Suppressor macrophage (primary cell): ENCODE measurements at places on chromosomes 12 and 14.

DNA sequence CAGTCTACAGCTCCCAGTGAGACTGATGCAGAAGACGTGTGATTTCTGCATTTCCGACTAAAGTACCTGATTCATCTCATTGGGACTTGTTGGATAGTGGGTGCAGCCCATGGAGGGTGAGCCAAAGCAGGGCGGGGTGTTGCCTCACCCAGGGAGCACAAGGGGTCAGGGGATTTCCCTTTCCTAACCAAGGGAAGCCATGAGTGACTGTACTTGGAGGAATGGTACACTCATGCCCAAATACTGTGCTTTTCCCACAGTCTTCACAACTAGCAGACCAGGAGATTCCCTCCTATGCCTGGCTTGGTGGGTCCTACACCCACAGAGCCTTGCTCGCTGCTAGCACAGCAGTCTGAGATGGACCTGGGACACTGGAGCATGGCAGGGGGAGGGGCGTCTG is 21.0 kb upstream of the ABCC9 start:
- DNase-seq = no peak

DNA sequence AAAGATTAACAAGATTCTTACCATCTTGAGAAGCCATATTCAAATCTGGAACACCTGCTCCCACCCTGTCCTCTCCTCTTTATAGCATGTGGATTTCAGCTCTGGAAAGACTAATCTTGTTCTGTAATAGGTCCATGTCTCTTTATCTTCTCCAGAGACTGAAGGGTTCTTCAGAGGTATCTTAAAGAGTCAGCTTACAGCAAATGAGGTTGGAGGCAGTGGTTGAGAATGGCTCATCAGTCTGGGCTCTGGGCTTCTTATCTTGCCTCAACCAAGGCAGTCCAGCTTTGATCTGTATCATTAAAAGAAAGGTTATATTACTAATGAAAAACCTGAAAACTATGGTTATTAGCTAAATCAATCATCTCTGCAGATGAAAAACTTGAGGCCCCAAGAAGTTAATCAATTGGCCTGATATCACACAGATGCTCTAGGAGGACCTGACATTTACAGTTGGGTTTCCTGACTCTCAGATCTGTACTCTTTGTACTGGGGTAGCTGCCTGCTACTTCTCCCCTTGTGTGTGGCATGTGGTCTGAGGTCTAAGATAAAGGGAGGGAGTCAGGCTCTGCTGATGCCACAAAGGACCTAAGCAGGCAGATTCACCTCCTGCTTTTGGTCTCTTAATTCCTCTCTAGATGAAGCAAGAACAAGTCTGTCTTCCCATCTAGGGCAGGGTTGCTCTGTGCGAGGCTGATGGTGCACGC is 1.7 kb upstream of the AKAP6 start:
- DNase-seq = no peak

DNA sequence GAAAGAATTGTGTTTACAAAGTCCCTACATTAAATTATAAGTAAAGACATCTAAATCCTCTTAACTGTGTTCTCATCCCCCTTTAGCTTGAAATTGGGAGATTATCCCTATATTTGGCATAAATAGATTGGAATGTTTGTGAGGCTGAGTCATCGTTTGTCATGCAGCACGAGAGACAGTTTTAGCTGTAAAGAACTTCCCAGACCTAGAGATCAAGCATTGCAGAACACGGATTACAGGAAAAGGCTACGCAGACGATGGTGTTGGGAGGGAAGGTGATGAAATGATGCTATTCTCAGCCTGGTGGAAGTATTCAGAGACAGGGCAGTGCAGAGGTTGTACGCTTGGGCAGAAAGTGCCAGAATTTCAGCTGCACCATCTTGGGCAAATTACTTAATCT is 93.8 kb downstream of the PTPRB start:
- DNase-seq = no peak

DNA sequence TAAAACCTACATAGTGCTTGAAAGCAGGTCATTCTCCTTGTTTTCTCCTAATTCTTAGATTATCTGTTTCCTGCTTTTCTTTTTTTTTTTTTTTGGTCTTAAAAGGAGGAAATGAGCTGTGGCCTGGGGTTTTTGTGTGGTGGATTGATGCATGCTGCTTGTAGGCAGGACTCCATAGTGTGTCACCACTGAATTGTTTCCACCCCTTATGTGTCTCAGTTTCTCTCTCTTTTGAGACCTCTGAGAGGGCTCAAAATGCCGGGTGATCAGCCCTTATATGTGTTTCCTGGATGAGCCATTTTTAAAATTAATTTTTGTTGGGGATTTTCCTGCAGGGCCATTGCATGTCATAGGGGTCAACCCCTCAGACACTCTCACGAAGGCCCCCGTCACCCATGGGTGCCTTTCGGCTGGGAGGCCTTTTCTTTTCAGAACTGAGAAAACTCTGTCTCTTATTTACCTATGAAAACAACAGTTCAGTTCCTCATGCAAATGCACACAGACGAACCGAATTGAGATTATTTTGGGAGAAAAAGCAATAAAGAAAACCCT is 32.0 kb upstream of the LRRK2 start:
- peak; percentile 55 for DNase-seq

GRCh38 chr14:100788942-100789341 is 37.0 kb upstream of the MEG3 start:
- DNase-seq = no peak

DNA sequence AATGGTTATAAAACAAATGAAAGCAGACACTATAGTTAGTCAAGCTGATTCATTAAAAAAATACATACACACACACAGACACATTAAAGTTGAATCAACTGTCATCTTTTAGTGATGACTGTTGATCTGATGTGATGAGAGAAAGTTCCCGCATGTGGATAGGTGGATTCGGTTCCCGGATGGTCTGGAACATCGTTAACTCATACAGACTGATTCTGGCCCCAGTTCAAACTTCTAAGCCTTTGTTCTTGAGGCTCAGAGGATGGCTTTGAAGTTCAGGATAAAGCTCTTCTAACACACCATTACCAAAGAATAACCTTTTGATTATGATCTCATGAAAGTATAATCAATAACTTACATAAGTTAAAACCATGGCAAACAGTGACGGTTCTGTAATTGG is 27.5 kb downstream of the WIF1 start:
- DNase-seq = no peak

DNA sequence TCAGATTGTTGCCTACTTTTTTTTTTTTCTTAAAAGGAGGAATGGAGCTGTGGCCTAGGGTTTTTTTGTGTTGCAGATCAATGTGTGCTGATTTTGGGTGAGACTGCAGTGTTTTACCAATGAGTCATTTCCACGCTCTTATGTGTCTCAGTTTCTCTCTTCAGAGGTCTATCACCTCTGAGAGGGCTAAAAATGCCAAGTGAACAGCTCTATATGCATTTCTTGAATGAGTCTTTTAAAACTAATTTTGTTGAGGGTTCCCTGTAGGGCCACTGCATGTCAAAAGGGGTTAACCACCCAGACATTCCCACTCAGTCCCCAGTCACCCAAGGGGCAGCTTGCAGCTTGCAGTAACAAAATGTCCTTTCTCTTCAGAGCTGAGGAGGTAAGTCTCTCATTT is 24.3 kb upstream of the GLIPR1L2 start:
- DNase-seq = no peak

DNA sequence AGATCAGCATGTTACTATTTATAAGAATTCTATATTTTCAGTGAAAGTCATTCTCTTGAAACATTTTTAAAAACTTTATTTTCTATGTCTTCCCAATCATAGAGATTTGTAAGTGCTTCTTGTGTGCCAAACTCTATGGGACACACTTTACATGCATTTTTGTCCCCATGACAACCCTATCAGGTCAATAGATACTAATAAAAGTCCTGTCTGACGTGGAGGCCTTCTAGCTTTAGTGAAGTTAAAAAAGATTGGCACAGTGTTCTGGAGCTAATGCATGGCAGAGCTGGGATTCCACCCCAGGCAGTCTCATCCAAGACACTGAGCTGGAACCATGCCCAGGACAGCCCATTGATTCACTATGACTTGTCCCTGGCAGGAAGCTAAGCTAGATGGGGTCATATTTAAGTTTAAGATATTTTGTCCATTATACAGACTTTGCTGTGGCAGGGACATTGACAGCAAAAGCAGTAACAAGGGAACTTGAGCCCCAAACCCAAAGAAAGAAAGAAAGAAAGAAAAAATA is 28.1 kb downstream of the TTC6 start:
- no peak for DNase-seq

DNA sequence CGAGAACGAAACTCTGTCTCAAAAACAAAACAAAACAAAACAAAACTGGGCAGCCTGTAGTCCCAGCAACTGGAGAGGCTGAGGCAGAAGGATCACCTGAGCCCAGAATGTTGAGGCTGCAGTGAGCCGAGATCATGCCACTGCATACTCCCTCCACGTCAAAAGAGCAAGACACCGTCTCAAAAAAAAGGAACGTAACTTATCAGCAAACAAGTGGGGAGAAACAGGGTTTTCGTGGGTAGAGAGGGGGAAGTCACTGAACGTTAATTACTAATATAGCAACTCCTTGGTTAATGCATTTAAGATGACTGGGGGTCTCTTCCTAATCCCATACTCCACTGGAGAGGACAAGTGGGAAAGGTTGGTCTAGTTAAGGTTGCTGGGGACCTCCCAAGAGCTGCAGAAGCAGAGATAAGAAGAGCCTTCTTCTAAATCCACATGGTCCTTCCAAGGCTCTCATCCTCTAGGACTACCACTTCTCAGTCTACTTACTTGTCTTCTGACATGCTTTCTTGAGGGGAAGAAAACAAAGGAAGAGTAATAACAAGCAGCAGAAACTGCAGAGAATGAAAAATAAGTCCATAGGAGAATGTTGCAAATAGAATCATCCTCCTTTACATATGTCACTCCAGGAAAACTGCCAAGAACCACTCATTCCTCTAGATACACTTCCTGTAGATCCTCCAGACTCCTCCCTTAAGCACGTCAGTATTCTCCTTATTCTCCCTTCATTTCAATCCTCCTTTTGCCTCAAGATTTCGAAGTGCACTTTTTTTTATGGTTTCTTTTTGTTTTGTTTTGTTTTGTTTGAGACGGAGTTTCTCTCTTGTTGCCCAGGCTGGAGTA is 5.8 kb downstream of the NUMB start:
- DNase-seq = peak; percentile 81

DNA sequence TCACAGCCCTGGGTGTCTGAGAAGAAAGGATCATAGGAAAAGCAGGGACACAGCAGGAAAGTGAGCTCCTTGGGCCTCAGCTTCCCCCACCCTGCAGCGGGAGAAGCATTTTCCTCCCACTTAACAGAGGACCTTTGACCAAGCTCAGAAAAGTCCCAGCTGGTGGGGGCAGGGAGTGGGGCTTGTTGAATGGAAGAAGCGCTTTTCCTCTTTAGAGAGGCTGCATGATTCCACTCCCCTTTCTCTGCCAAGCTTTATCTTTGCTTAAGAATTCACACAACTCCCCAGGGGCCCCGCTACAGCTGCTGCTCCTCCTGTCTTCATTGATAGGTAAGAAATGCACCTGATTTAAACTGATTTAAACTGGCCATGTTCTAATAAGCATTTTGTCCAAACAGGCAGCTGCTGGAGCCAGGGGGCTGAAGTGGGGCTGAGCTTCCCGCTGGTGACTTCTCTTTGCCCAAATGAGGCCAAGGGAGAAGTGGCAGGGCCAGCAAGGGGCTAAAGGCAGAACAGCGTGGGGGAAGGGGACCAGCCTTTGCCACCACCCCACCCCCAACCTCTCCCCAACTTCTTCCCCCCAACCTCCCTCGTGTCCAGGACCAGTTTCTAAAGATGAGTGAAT is 1.7 kb upstream of the PAPLN start:
- peak; percentile 58 for DNase-seq

- no peak for DNase-seq
These were observed 58.2 kb downstream of the DIO3 start for GRCh38 chr14:101619484-101619883.

DNA sequence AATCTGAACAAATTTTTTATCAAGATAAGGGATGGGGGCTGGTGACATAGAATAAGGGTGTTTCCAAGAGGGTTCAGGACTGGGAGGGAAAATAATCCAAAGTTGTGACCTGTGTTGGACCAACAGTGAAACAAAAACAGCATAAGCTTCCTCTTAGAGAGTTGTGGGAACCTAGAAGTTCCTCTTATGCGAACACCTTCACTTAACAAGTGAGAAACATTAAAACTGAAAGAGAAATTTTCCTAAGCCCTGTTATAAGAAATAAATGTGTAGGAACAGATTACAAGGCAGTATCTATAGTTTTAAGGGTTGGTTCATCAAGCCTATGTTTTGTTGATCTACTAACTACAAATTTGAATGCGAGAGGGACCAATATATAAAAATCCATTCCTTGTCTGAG is 58.4 kb downstream of the LLPH start:
- peak; percentile 57 for DNase-seq

- DNase-seq = no peak
These were observed 92.9 kb downstream of the KCNC2 start for GRCh38 chr12:75116646-75117198.

DNA sequence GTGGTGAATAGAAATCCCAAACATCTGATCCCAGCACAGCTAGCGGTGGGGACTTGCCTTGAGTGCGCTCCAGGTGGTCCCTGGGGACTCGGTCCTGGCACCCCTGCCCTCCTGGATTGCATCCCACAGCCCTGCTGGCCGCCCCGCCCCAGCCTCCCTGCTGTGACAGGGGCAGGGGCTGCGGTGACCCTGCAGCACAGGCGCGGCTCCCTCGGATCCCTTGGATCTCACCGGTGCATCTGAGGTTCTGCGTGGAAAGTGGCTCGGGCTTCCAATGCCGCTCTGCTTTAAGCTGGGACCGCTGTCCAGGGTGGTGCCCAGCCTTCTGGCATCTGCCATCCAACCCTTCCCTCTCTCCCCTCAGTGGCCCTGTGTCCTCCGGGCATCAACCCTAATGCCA is 16.0 kb downstream of the ANKRD9 start:
- no peak for DNase-seq

DNA sequence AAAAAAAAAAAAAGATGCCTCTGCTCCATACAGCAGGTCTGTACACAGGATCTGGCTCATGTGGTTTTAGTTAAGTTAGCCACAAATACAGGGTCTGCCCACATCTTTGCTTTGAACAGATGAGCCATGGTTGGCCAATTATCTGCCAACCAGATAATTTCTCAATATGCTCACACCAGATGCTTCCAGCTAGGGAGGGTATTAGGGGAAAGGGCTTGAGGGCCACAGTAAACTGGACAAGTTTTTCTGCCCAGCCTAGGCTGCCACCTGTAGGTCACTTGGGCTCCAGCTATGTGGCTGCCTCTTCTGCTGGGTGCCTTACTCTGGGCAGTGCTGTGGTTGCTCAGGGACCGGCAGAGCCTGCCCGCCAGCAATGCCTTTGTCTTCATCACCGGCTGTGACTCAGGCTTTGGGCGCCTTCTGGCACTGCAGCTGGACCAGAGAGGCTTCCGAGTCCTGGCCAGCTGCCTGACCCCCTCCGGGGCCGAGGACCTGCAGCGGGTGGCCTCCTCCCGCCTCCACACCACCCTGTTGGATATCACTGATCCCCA is 776 bp downstream of the RDH5 start:
- DNase-seq = peak; percentile 91

GRCh38 chr12:56998981-56999380 is 7.4 kb downstream of the ZBTB39 start:
- no peak for DNase-seq

- DNase-seq = no peak
These were observed 45.4 kb upstream of the PCED1B start for GRCh38 chr12:47033789-47034555.

- DNase-seq = no peak
These were observed 74.8 kb downstream of the KIF21A start for GRCh38 chr12:39368096-39368495.

- DNase-seq = peak; percentile 51
These were observed 379.8 kb downstream of the DPF3 start for GRCh38 chr14:72513965-72514659.
